GM13977 (cell line): ENCODE measurements at places on chromosomes 6 and 20.

DNA sequence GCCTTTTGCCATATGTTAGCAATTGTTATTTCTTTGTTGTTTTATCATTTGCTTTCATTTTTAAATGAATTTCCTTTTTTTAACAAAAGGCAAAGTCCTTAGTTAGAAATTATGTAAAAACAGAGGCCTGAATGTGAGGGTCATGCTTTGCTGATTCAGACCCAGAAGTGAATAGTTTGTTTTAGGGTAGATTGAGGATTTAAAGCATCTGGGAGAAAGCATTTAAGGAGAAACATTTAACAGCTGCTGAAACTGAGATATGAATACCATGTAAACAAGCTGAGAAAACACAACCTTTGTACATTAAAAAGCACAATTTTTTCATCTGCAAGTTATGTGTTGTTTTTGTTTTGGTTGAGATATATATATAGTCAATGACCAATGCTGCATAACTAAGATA is 8.0 kb downstream of the HTR1B start:
- no peak for DNase-seq

- no peak for DNase-seq
These were observed 206.6 kb downstream of the TFAP2B start for GRCh38 chr6:51025082-51025777.

GRCh38 chr6:1608222-1609040 is 1.3 kb upstream of the FOXC1 start:
- DNase-seq = peak; percentile 52

GRCh38 chr6:56345376-56345995 is 98.1 kb upstream of the COL21A1 start:
- no peak for DNase-seq

- no peak for DNase-seq
These were observed 33.7 kb upstream of the ZBP1 start for GRCh38 chr20:57653910-57654309.

- no peak for DNase-seq
These were observed 33.1 kb upstream of the TNFRSF21 start for GRCh38 chr6:47342824-47343223.

DNA sequence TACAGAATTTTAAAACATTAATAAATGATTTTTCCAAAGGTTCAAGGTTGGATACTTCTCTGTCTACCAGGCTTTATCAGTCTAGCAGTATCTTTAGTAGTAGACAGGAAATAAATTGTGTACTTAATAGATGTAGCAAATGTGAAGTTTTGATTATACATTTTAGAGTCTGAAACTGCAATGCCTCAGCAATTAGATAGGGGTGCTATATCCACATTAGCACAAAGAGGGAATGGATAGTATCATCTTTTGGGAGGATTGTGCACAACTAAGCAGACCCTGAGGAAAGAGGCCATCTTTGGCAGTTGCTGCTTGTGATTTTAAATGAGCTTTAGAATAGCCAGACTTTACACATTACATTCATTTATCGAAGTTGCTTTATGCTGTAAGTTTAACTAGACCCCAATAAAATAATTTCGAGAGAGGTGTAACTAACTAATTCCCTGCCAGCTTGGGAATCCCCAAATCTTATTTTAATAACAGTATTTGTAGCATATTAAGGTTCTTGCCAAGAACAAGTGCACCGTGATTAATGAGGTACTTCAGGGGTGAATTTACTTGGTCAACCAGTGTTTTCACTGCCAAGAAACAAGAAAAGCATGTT is 2.8 kb downstream of the KCNQ5 start:
- DNase-seq = no peak

- no peak for DNase-seq
These were observed 127.2 kb upstream of the TAB2 start for GRCh38 chr6:149190224-149190831.

- no peak for DNase-seq
These were observed 77.1 kb downstream of the ATRN start for GRCh38 chr20:3547906-3548305.

- DNase-seq = no peak
These were observed 549.4 kb upstream of the SYNCRIP start for GRCh38 chr6:86192123-86192522.

DNA sequence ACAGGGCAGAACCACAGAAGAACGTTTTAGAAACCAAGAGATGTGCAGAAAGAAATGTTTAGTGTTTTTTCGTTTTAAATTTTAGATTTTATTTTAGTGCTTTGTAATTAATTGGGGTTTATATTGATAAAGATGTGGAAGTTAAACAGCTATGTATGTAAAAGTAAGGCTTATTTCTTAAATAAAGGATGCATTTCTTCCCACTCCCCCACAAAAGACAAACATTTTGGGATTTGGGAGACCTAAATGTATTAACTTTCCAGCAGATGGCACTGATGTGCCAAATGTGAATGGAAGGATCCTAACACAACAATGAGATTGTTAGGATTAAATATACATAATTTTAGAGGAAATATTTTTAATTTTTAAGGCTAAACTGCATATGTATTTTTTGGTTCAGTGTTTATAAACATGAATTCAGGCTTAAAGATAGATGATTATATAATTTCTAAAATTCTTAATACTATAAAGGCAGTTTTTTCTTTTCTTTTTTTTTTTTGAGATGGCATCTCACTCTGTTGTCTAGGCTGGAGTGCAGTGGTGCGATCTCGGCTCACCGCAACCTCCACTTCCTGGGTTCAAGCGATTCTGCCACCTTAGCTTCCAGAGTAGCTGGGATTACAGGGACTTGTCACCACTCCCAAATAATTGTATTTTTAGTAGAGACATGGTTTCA is 12.0 kb downstream of the PFDN4 start:
- DNase-seq = no peak

GRCh38 chr6:81293896-81294295 is 458.6 kb downstream of the TENT5A start:
- no peak for DNase-seq

- peak; percentile 58 for DNase-seq
These were observed at the start of gene NRN1 for GRCh38 chr6:6006428-6007365. Gene NRN1 (minus strand): TSS chr6:6006925. CDS start chr6:6006749, 176 bp downstream.
